ENCODE measurements at places on chromosomes 2 and 18.

DNA sequence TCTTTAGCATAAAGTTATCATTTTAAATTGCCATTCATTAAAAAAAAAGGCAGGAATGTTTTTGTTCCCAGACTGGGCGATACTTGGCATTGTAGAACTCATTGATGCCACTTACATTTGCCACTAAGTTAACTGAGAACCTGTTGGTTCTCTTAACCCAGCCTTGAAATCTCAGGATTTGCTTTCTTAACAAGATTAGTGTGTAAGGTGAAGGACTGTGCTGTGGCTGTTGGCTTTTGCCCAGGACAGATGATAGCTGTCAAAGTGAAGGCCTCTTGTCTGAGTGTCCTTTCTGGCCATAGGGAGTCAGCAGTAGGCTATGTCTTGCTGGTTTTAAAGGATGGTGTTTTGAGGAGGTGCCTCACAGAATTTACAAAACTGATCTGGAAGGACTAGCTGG, 2.6 kb downstream of the DPYSL5 start:
- no peak for DNase-seq

DNA sequence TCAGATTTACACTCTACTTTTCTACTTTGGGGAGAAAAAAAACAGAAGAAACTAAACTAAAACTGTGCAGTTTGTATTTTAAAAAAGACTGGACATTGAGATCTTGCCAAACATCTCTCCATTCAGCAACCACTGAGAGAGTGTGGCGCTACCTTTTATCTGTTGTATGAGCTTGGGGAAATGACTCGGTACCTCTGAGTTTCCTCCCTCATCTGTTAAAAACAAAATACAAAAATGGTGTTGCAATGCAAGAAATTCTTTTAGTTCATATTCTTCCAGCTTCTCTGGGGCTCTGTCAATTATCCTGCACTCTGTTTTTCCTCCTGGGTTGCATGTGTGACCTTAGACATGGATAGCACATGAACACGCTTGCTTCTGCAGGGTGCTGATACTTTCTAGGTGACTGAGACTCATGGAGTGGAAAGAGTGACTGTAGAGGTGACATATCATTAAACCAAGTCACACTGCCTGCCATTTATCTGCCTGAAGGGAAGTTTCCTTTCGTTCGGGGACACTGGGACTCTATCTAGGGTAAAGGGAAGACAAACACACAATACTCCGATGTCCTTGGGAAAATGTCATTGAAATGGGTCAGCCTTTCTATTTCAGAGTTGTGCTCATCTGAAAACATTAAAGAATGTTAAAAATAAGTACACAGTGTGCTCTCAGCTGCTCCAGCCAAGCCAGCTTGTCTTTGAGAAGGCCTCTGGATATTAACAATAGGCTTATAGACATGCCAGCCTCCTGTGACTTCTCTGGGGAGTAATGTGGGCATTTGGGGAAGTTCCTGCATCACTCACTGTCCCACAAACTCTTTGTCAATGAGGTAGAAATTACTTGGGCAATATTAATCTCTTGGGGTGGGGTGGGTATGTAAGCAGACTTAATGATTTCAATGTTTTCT, 91.4 kb downstream of the TRIB2 start:
- no peak for DNase-seq

DNA sequence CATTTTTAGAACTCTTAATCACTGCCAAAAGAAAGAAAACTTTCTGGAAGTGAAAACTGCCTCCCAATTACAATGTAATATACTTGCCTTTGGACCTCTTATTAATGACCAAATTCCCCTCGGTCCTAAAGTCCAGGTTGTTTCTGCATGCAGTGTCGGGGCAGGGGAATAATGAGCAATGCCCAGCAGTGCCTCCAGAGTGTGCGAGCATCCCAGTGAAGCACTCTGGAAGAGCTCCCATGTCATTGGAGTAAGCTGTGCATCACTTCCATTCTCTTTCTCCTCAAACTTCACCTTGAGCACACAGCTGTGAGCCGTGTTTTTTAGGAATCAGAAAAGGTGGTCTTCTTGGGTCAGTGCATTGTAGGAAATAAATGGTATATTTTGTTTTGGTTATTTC, 107.1 kb downstream of the SH3RF3 start:
- DNase-seq: no peak

- no peak for DNase-seq
Measured at GRCh38 chr2:234753701-234754100, 198.1 kb upstream of the SH3BP4 start.

DNA sequence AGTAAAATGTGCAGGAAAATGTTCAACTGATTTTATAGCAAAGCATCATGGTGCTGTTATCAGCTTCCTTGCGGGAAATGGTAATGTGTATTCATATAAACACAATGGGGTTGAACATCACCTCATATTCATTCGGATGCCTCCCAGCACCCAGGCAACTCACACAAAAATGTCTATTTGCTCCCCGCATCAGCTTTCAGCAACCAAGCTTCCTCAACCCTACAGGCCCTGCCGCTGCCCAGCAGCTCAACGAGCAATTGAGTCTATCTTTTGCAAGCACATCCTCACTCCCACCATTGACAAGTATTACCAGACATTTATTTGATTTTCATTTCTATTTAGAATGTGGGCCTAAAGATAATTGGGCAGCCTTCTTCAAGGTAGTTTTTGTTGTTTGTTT, 2161.4 kb upstream of the PIK3C3 start:
- DNase-seq: no peak

DNA sequence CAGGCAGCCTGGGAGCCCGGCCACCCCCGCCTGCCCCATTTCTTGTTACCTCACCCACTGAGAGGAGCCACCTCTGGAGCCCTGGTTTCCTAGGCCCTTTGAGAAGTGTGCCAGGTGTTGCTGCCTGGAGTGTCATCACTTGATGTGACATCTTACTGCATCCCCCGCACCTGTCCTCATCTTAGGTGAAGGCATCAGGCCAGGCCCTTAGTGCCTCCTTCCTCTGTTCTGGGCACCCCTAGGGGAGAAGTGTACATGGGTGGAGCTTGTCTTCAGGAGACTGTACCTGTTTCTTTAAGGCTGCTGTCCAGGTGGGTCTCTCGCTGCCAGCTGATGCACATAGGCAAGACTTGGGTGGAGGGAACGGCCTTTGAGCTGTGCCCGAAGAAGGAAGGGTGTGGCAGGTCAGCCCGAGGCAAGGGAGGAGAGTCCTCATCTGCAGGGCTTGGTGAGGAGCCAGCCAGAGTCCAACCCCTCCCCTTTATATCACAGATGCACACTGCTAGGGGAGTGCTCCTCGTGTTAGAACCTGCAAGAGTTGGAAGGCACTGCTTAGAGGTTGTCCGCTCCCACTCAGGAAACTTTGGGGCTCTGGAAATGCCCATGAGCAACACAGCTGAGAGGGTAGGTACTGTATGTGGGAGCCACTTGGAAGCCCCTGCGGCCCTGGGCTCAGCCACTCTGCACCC, 45.9 kb downstream of the NCK2 start:
- no peak for DNase-seq

DNA sequence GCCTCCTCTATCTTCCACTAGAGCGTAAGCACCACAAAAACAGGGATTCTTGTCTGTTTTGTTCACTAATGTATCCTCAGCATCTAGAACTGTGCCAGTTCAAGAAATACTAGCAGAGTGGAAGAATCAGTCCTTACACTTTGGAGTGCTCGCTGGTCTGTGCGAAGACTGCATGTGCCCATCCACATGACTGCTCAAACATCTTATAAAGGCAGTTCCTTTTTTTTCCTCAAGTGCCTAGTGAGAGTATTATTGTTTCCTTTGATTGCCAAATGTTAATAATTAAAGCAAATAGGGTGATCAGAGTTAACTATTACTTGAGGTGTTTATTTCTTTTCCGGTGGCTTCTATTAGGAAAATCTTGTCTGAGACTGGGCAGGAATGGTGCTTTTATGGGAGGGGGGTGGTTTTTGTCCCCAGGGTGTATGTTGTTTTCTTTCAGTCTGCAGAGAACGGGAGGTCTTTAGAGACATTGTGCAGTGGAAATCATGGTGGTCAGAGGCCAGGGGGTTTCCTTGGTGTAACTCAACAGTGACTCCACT, 45.6 kb upstream of the ITGB6 start:
- no peak for DNase-seq

DNA sequence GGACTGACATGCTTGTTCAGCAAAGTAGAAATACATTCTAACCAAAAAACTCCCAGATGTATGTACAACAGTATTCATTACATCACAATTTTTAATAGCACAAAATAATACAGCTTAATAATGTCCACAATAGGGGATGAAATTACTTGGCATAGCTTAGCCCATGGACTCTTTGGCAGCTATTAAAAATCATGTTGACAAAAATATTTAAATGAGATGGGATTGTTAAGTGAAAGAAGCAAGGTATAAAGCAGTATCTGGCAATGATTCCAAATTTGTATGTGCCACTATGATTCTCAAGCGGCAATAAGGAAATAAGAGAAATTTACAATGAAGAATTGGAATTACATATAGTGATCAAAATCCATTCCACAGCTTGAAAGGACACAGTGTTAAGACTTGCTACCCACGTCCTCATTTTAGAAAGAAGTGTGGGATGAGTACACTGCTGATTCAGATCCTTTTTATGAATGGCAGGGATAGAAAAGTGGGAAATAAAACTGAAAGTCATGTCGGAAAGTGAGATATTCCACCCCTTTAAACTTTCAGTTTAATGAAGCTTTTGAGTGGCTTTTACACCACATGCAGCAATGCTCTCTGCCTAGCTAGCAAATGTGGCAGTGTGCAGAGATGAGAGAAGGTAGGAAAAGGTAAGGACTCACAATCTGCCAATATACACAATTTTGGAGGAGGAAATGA, 2.4 kb downstream of the GAREM1 start:
- no peak for DNase-seq

GRCh38 chr2:118823633-118824032, 23.8 kb downstream of the EN1 start:
- DNase-seq: no peak

GRCh38 chr2:111712361-111712760, 171.6 kb downstream of the ANAPC1 start:
- DNase-seq: no peak

DNA sequence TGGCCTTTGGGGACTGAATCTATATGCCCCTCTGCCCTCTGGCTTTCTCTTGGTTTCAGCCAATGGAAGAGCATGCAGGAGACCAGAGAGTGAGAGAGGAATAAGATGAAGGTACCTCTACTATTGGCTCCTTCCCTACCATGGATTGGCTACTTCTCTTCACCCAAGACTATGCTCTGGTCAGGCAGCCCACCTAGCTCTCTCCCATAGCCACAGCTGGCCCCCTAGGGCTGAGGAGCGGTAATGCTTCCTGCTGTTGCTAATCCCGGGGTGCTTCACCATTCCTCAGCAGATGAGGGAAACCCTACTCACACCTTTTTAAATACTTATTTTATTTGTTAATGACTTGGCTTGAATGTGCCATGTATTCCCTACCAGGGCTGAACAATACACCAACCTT, 142.4 kb downstream of the MREG start:
- DNase-seq: no peak

- DNase-seq: no peak
Measured at GRCh38 chr2:96702098-96702785, 37.6 kb downstream of the LMAN2L start.

GRCh38 chr2:172513524-172513900, 42.4 kb upstream of the PDK1 start:
- DNase-seq: no peak

GRCh38 chr2:10544252-10544651, 96.1 kb upstream of the ODC1 start:
- DNase-seq: no peak

- no peak for DNase-seq
Measured at GRCh38 chr2:174325373-174326160, 9.2 kb upstream of the SP9 start.

- DNase-seq: no peak
Measured at GRCh38 chr2:202112041-202112440, 39.0 kb downstream of the KIAA2012 start.

DNA sequence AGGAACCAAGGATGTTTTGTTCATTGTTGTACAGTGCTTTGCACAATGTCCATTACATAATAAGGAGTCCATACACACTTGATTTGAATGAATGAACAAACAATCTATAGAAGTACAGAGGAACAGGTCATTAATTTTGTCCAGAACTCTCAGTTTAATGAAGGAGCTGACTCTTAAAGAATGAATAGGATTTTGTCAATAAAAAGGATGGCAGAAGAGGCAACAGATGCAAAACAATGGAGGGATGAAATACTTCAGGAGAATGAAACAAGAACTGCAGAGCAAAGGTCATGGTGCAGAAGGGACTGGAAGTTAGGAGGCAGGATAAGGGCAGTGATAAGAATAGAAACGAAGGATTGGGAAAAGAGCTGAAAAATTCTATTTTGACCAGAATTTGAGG, 28.7 kb upstream of the COL5A2 start:
- DNase-seq: no peak

DNA sequence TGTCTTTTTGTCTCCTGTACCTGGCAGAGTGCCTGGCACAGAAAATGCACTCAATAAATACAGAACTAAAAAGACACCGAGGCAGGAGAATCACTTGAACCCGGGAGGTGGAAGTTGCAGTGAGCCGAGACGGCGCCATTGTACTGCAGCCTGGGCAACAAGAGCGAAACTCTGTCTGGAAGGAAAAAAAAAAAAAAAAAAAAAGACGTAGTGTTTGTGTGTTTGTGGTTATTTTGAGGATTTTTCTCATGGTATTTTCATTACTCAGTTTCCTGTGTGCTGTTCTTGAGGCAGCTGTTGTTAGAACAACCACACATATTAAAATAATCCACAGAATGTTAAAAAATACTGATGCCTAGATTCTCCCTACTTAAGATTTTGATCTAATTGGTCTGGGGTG, 519.2 kb upstream of the SPHKAP start:
- DNase-seq: peak; percentile 66

DNA sequence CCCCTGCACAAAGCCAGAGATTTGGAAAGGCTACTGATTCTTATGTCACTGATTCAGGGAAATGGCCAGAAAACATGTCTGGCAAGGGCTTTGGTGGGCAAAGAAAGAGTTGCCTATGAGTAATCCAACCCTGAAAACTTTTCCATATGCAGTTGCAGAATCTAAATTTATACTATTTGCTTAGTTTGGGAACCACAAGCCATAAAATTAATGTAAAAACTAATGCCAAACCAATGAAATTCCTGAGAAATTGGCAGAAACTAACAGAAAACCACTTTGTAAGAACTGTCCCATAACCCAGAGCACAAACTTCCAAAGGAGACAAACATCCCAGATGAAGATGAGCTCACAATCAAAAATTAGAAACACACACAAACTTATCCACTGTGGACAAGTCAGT, 48.8 kb downstream of the TCF4 start:
- peak; percentile 40 for DNase-seq

DNA sequence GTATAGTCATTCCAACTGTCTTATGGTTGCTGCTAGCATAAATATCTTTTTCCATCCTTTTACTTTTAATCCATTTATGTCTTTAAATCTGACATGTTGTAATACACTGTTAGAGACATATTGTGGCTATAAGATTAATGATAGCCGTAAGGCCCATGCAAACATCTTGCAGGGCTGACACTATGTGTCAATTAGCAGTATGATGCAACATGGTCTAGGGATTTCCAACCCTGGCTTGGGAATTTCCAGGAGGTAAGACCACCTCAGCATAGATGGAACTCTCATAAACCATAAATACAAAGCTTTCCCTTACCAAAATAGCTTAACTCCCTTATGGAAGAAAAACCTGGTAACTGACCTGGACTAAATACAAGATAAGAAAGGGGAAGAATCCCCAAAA, 16.5 kb downstream of the SCLY start:
- no peak for DNase-seq

GRCh38 chr18:34710458-34710914, 388 bp downstream of the DTNA start:
- peak; percentile 29 for DNase-seq

GRCh38 chr2:173286153-173286809, 68.4 kb upstream of the CDCA7 start:
- no peak for DNase-seq
